ENCODE measurements at places on chromosomes 3 and 15.

DNA sequence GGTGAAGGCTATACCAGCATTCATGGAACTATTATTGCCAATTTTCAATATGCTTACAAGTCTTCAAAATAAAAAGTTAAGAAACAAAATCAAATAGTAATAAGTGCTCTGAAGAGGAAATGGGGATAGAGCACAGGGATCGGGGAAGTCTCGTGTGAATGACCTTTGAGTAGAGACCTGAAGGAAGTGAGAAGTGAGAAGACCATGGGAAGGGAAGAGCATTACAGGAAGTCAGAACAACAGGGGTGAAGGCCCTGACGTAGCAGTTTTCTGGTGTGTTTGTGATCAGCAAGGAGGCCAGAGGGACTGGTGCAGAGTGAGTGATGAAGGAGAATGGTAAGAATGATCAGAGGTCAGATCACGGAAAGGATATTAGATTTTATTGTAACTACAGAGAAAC is 48.1 kb downstream of the STAC start:
- DNase-seq = no peak

DNA sequence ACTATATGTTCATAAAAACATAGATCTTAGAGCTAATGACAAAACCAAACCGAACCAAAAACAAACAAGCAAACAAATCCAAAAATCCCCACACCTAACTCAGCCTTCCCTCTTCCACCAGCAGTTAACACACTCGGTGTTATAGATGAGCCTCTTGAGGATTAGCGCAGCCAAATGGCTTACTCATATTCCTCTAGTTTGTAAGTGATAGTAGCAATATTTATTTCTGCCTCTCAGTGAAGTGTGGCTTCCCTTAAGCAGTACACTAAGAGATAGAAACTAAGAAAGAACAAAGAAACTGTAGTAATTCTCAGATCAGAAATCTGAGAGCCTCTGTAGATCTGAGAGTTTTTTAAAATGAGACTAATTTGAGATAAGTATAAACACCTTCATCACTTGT is 2.4 kb upstream of the NCEH1 start:
- no peak for DNase-seq

DNA sequence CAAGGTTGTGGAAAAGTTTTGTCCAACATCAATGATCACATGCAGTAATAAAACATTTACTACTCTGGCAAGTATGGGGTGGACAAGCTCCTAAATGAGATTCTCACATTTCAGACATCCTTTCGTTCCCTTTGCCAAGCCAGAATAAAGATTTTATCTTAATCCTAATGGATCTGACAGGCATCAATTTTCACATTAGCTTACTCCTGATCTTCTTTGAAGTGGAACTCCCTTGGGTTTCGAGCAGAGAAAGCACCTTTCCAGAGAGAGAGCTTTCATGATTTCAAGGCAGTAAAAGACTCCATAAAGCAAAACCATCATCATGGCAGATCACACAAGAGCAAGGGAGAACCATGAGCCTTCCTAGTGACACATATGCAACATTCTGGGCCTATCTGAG is 27.3 kb upstream of the EID1 start:
- no peak for DNase-seq

DNA sequence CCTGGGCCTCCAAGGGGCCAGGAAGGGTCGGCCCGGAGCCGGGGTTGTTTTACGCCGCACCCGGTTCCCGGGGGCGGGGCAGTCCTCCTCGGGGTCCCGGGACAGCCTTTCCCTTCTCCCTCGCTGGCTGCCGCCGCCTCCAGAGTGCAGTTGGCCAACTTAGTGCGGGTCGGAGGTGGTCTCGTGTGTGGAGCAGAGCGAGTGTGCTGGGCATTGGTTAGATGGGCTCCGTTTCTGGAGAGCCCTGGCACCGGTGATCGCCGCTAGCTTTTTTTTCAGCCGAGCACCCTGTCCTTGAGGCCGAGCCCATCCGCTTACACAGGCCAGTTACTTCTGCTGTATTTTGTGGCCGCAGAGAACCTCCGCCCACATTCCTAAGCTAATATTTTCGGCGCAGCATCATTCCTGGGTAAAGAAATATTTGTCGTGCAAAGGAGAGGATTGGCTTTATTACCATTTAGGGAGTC is 585 bp downstream of the KIF23 start:
- peak; percentile 86 for DNase-seq

GRCh38 chr3:112002096-112002971 is 3.6 kb downstream of the TAGLN3 start:
- peak; percentile 54 for DNase-seq

GRCh38 chr3:50213373-50213772 is 8.3 kb downstream of the SLC38A3 start:
- DNase-seq = no peak

- DNase-seq = no peak
These were observed 41.0 kb downstream of the AQP9 start for GRCh38 chr15:58179206-58179605.
